ENCODE measurements at places on chromosomes 3 and 15.

- no peak overlapping the region for H3K27ac ChIP-seq
- no peaks in the 10 kb centered on the region for H3K36me3 ChIP-seq
- H3K4me3 ChIP-seq: no peak overlapping the region
- H3K4me1 ChIP-seq: no peaks in the 10 kb centered on the region
- no peak for DNase-seq
Observed at GRCh38 chr3:143608966-143609365, 239.3 kb downstream of the SLC9A9 start.

- H3K36me3 ChIP-seq: no peaks in the 10 kb centered on the region
- H3K4me3 ChIP-seq: no peak overlapping the region
- H3K27ac ChIP-seq: no peak overlapping the region
- no peak for DNase-seq
- no peaks in the 10 kb centered on the region for H3K27me3 ChIP-seq
- H3K4me1 ChIP-seq: no peaks in the 10 kb centered on the region
Observed at GRCh38 chr3:124941771-124942170, 7.2 kb upstream of the MUC13 start.

- no peaks in the 10 kb centered on the region for H3K4me1 ChIP-seq
- H3K27ac ChIP-seq: no peak overlapping the region
- no peaks in the 10 kb centered on the region for H3K36me3 ChIP-seq
Observed at GRCh38 chr3:136038668-136039067, 73.1 kb downstream of the PPP2R3A start.

GRCh38 chr3:23294770-23295387 lies 91.8 kb downstream of the UBE2E2 start:
- no peak overlapping the region for H3K4me3 ChIP-seq
- no peak overlapping the region for H3K27ac ChIP-seq
- H3K27me3 ChIP-seq: no peaks in the 10 kb centered on the region
- no peaks in the 10 kb centered on the region for H3K36me3 ChIP-seq
- H3K4me1 ChIP-seq: no peaks in the 10 kb centered on the region
- no peak for DNase-seq

DNA sequence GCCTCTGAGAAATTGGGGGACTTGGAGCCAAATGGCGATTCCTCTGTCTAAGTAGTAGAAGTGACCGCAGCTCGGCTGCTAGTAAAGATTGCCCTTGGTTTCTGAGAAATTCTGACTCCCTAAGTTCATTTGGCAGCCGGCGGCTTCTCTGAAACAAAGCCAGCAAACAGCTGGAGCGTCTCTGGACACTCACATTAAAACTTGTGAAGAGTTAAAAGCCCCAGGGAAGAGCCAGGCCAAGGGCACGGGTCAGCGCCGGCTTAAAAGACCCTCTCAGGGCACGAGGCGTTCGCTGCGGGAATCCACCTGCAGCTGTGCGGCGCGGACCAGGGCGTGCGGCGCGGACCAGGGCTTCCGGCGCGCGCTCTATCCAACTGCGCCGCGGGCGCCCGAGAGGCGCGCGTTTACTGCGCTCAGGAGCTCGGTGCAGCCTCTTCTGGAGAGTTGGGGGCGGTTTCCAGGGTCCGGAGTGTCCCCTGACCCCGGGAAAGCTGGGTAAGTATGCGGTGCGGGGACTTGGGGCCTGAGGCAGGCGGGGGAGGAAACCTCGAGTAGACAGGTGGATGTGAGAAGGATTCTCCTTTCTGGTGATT lies at the start of gene COL6A5:
Gene COL6A5 (plus strand): TSS at position 186 of the 593 bp plus-strand sequence. CDS start 27,967 bp downstream, outside the sequence.
- no peak within 1 kb of the TSS for H3K27ac ChIP-seq
- H3K36me3 ChIP-seq: no peaks in the 10 kb centered on the region
- DNase-seq: peak; percentile 59
- H3K27me3 ChIP-seq: peaks cover 17% of the 10 kb centered on the region
- H3K4me1 ChIP-seq: no peaks in the 10 kb centered on the region
- peak within 1 kb of the TSS; percentile 34 for H3K4me3 ChIP-seq

DNA sequence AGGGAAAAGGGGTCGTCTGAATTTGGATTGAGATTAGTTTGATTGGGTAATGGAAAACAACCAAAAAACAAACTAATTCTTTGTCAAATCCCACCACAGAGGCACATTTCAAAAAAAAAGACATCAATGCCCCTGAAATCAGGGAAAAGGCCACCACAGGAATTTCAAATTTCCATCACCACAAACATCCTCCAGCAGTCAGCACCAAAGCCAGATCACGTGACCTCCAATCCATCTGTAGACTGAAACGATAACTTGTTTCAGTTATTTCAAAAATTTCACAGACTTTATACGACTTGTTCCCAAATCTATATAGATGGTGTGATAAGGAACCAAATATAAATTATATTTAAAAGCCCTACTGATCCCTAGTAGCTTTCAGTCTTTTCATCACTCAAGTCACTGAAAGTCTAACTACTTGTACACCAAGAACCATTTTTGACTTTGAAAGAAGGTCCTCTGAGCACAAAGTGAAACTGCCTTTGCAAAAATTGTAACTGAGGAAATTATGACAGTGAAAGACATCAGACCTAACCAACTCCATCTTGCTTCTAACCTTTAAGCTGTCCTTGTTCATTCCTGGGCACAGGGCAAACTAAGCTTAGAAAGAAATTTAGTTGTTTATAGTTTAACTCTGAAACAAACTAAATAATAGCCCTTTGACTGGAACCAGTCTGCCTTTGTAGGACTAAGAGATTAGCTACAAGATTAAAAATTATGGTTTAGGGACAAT lies 48.1 kb upstream of the PLCL2 start:
- no peaks in the 10 kb centered on the region for H3K27me3 ChIP-seq
- H3K27ac ChIP-seq: no peak overlapping the region
- H3K4me3 ChIP-seq: no peak overlapping the region
- H3K4me1 ChIP-seq: no peaks in the 10 kb centered on the region
